Eye (tissue), 1 donor: ENCODE measurements at places on chromosomes 2 and 18.

DNA sequence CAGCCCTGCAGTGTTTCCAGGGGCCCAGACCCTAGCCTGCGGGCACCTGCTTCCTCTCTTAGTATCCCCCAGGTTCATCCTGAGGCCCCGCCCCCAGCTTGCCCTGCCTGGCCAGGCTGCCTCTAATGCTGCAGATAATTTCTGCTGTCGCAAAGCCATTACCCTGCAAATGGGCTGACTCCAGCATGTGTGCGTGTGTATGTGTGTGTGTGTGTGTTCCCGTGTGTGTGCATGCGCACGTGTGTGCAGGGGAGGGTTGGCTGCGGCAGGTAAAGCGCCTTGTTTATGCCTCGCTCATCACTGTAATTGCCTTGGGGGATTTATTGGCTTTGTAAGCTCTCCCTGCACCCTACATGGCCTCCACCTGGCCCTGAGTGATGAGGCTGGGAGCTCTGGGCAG, 7.6 kb upstream of the PRSS56 start:
- peak; percentile 88 for DNase-seq

DNA sequence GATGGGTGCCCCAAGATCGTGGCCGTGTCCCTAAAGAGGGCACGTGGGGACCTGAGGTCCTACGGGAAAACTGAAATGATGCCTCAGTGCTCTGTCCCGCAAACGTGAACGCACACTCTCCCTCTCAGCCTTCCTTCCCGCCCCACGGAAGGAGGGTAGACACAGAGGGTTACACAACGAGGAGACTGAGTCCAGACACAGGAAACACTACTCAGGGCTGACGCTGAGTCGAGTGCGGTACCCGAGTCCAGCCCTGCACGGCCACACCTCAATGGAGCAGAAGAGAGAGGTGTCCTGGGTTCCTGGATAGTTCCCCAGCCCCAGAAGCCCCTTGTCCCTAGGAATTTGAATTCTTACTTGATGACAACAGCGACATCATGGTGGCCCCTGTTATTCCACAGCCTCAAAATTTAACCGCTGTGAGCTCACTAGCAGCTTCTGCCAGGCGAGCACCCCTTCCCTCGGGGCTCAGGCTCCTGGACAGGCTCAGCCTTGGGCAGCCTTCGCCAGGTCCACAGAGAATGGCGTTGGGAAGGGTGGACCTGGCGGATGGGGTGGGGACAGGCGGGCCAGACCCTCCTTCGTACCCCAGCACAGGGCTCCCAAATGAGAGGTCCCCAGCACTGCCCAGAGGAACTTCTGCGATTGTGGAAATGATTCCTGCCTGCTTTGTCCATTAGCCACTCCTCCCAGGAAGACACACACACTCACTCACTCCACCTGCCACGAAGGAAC, 980 bp upstream of the RNPEPL1 start:
- no peak for DNase-seq

DNA sequence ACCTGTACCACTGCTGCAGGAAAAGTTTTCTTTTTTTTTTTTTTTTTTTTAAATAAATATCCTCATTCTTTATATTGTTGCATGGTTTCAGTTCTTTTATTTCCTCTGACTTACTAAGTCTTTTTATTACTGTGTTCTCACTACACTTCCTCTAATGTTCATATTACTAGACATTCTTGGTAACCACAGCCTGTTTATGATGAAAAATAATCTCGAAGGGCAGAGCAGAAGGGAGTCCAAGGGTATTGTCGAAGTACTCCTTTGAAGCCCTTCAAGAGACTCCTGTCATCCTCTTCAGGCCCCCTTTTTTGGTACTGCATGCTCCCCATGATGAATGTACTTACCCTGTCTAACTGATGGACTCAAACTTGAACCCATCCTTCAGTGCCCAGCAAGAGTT, 61.2 kb downstream of the RND3 start:
- no peak for DNase-seq

GRCh38 chr2:219045937-219046550, 4.7 kb upstream of the CFAP65 start:
- peak; percentile 72 for DNase-seq

- no peak for DNase-seq
These were observed 132.1 kb downstream of the MAIP1 start for GRCh38 chr2:200087451-200087850.

GRCh38 chr2:579351-579886, 97.8 kb downstream of the TMEM18 start:
- DNase-seq, result no peak

GRCh38 chr2:61948661-61949457, 43.4 kb downstream of the COMMD1 start:
- no peak for DNase-seq

DNA sequence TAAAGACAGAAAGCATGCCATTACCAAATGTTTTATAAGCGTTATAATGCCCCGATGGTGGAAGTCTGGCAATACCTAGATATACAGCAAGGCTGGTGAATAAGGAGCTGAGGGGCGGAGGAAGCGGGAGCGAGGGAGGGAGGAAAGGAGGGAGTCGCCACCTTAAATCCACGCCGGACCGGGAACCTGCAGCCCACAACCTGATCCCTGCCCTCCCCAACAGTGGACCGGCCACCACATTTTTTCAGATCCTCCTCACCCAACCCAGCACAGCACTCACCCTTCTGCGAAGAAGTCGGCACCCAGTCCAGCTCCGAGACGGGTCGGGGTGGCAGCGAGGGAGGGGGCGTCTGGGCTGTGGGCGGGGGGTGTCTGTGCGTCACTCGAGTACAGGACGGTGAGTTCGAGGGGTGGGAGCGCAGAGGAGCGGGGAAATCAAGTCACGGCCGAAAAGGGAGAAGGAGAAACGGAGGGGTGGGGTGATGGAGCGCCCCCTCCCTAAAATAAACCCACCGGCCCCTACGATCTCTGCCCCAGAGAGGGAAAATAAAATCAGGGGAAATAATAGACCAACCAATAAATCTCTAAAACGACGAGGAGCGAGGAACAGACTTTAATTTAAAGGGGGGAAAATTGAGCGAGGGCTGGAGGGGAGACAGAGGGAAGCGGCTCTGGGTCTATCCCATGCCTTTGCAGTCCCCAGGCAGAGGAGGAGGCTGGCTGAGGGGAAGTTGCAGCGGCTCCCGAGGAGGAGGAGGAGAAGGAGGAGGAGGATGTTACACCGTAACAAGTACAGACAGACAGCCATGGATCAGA, 96.5 kb upstream of the SERTAD2 start:
- DNase-seq, result peak; percentile 84

- DNase-seq, result no peak
These were observed 241.8 kb upstream of the EPC2 start for GRCh38 chr2:148402786-148403185.

GRCh38 chr2:102268510-102269199, 42.7 kb upstream of the IL1RL1 start:
- no peak for DNase-seq

DNA sequence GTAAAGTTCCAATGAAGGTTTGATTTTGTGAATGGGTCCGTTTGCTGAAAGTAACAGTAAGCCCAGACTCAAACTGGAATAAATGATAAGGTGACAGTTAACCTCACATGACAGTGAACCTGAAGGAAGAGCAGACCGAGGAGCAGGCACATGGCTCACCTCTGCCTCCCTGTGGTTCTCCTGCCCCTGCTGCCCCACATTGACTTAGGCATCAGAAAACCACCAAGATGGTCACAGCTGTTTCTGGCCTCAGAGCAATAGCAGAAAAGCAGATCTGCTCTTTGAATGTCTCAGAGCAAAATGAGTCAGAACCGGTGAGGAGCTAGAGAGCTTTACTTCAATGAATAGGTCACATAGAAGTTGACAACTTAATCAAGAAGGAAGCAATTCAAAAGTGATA, 487.6 kb downstream of the METTL4 start:
- DNase-seq, result no peak

DNA sequence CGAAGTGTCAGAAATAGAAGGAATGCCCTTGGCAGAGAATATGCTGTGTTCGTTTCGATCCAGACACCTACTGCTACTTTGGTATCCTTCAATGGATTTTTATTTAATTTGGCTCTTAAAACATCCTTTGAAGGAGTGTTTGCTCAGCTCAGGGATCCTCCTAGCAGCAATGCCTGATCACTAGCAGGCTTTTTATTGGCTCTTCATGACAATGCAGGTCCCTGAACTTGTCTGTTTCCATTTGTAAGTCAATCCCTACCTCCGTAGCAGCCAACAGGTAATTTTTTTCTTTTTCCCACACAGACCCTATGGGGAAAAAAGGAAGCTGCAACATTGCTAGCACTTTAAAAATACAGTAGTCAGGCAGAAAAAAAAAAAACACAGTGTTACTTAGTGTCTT, 366.2 kb upstream of the LRRTM1 start:
- no peak for DNase-seq

DNA sequence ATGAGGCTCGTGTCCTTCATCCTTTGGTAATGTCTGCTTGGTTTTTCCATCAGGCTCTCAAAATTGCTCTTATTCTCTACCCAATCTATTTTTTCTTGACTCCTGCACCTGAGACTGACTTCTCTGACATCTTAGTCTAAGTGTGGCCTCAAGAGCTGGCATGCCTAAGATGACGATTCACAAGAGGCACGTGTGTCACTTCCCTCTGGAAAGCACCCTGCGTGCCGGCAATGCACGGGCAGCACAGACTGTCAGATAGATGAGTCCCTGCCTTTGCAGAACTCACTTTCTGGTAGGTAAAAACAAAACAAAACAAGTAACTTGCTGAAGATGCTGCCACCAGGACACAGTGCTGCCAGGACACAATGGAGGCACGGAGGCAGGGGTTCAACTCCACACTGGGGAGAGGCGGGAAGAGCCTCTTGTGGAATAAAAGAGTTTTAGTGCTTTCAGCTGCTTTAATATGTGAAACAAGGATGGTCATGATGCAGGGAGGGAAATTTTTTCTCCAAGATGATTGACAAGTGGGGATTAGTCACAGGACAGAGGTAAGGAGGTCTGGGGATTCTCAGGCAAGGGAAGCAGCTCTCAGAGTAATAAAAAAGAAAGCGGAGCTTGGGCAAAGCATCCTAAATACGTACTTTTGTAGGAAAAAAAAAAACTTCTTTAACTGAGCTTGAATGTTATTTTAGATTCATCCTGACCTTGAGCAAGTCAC, 27.3 kb downstream of the CYB5A start:
- no peak for DNase-seq

DNA sequence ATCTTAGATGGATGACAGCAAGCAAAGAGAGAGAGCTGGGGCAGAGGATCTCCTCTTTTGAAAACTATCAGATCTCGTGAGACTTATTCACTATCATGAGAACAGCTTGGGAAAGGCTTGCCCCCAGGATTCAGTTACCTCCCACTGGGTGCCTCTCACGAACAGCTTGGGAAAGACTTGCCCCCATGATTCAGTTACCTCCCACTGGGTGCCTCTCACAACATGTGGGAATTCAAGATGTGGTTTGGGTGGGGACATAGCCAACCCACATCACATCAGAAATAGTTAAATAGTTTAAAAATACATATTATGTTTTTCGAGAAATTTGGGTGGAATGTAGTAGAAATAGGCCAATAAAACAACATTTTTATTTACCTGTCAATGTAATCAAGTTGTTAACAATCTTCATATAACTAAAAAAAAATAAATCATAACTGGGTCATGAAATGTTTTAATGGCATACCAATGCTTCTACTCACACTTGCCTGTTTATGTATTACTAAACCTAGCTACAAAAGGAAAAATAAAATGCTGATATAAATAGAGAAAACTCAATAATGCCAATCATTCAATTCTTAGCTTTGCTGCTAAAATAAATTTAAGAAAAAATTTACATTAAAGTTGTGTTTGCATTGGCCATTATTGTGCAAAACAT, 608.9 kb downstream of the SUCLG1 start:
- no peak for DNase-seq

GRCh38 chr2:177265824-177266817, 1.6 kb upstream of the NFE2L2 start:
- peak; percentile 42 for DNase-seq

DNA sequence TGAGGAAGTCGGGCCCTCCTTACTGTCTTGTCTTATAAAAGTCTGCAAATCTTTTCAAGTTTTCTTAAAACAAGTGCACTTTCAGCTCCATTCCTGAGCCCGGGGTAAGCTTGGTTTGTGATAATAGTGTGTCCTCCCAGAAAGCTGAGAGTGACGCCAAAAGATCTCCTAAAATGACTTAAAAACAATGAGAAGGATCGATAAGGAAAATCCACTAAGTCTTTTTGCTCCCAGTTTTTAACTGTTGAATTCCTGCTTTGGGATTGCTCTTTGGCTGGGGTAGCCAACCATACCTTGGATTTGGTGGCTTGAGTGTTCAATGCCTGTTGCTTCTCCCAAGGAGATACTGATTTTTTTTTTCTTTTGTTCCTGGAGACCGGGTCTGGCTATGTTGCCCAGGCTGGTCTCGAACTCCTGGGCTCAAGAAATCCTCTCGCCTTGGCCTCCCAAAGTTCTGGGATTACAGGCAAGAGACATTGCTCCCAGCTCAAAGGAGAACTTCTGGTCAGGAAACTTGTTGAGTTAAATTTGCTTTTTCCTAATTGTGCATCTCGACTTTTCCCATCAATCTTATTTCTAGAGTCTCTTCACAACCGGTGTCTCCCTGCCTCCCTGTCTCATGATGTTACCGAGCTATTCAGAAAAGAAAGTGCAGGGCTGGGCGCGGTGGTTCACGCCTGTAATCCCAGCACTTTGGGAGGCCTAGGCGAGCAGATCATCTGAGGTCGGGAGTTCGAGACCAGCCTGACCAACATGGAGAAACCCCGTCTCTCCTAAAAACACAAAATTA, 3.0 kb downstream of the TGIF1 start:
- DNase-seq, result peak; percentile 51

GRCh38 chr2:132280912-132281311, 119.2 kb upstream of the ANKRD30BL start:
- DNase-seq, result no peak

GRCh38 chr2:52695731-52696130, 1071.9 kb upstream of the CHAC2 start:
- no peak for DNase-seq

DNA sequence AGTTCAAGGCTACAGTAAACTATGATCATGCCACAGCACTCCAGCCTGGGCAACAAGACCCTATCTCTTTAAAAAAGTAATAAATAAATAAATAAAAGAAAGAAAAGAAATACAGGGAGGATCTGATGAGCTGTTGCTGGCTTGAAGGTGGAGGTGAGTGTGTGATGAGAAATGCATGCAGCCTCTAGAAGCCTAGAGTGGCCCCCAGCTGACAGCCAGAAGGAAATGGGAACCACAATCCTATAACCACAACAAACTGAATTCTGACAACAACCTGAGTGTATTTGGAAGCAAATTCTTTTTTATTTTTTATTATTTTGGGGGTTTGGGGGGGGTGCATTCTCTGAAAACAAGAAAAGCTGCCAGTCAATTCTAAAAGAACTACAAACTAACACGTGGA, 14.6 kb downstream of the NOL10 start:
- DNase-seq, result no peak

- no peak for DNase-seq
These were observed 100.0 kb upstream of the CDCA7 start for GRCh38 chr2:173254659-173255058.

DNA sequence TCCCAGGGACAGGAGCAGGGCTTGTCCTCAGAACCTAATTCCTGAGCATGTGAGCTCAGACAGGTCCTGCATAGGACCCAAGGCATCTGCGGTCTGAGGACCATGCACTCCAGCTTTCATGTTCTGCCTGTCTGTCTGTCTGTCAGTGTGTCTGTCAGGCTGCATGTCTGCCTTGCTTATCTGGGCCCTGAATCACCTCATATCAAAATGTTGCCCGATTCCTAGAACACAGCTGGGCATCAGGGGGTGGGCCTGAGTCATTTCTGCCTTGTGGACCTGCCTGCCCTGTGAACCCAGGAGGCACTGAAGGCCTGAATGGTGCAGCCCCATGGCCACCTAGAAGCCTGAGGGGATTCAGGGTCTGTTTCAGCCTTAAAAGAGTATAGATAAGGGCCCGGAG, 22.1 kb downstream of the INHBB start:
- DNase-seq, result no peak
